CD8-positive, alpha-beta memory T cell (primary cell): ENCODE measurements at places on chromosomes 11 and 22. TPM values are rescaled to one million over a fixed set of nuclear protein-coding genes. Genes with fewer than 3 reads are reported as not detected.

KDM4D gene
- total RNA-seq, result 1.8 TPM

DNA sequence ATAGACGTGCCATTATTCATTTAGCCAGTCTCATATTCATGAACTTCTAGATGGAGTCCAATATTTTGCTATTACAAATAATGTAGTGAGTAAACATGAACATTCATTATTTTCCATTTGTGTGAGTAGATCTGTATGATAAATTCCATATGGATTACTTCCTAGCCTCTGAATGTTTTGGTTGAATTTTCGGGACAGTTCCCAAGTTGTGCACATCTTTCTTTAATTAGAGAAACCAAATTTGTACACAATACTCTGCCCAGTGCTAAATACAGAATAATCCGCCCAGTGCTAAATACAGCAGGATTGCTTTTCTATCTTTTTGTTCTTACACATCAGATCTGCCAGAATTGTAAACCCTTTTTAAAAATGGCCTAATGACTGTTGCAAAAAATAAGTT lies 17.1 kb upstream of the APLP2 start:
- no peak for DNase-seq

DNA sequence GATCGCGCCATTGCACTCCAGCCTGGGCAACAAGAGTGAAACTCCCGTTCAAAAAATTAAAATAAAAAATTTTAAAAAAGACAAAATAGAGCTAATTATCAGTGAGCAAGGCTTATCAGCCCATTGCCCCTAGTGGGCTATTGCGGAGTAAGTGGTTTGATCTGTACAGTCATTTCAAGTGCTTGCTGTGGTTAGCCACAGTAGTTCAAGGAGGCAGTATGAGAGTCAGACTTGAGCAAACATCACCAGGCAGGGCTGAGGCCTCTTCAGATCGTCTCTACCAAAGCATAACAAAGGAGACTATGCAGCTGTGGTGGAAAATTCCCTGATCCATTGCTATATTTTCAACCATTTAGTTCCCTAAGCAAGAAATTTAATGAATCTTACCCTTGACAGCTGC lies 4.3 kb upstream of the SBF2 start:
- DNase-seq, result peak; percentile 78

DNA sequence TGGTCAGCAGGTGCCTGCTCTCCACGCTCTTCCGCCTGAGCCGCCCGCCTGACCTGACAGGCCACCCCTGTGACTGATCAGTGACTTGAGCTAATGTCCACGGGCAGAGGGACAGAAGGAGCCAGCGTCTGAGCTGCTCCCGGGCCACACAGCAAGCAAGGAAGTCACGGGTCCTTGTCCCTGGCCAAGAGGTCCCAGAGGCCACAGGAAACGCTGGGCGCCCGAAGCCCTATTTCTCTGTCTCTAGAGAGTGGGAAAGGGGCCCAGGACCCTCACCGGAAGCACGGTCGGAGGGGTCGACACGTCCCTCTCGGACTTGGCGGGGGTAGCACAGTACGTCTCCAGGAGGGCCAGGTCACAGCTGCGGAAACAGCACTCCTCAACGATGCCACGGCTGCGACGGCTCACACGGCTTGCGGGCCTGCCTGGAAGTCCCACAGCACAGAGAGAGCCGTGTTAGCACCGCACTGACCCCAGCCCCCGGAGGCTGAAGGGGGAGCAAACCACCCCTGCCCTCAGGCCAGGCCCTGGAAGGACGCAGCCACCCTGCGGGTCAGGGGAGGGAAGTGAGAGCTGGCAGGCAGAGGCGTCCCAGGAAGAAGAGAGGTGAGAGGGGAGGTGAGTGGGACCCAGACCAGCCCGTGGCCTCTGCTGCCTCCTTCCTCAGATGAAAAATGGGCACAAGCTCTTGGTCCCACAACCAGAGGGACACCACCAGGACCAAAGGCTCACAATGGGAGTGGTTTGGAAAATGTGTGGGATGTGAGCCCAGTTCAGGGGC lies 5.8 kb downstream of the IGF2 start:
- DNase-seq, result no peak

DNA sequence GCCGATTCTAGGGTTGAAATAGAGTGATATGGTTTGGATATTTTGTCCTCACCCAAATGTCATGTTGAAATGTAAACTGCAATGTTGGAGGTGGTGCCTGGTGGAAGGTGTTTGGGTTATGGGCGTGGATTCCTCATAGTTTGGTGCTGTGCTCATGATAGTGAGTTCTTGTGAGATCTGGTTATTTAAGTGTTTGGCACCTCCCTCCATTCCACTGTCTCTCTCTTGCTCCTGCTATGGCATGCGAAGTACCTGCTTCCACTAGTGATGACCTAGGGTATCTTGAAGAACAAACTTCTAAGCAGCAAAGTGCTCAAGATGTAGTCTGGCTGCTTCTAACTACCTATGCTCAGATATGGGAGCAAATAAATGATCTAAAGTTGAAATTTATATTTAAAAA lies 56.0 kb upstream of the TSPAN18 start:
- no peak for DNase-seq
